Esophagus squamous epithelium (tissue), 5 donors: ENCODE measurements at places on chromosomes 16 and 17.
A peak's percentile ranks its signal among the peaks of the same experiment; 100 is the strongest.

GRCh38 chr17:72268431-72268830 lies 147.6 kb downstream of the SOX9 start:
- DNase-seq = no peak

GRCh38 chr17:49646391-49647255 lies 31.3 kb downstream of the SPOP start:
- DNase-seq = no peak

DNA sequence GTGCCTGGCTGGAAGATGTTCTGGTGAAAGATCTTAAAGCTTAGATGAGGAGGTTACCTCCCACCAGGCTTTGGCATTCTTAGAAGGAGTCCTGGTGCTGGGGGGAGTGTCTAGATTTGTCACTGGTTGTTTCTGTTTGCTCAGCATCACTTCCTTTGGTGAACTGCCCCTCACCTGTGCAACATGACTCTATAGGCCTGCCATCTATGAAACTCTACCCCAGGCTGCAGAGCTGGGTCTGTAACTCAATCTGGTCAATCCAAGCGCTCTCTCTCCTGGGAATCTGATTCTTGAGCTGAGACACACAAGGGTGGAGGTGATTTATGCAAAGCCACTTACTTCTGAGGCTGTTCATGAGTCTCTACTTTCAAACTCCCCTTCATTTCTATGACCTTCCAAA lies 399.4 kb downstream of the NPIPA7 start:
- DNase-seq = no peak

GRCh38 chr17:6508519-6509030 lies 47.8 kb downstream of the PITPNM3 start:
- no peak for DNase-seq

DNA sequence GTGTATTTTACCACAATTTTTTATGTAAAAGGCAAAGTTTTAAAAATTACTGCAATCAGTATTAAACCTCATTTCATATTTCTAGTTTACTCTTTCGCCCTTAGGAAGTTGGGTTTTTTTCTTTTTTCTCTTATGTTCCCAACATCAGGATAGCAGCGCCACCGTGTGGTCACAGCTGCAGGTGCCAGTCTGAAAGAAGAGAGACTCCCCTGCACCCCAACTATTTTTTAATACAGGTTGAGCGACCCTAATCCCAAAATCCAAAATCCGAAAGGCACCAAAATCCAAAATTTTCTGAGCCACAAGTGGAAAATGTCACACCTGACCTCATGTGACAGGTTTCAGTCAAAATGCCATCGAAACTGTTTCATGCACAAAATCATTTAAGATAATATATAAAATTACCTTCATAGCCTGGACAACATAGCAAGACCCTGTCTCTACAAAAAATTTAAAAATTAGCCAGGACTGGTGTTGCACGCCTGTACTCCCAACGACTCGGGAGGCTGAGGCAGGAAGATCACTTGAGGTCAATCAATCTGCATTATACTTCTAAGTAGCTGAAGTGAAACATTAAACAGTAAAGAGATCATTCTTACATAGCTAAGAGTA lies 21.8 kb upstream of the ASGR2 start:
- DNase-seq = no peak

- no peak for DNase-seq
These were observed 34.6 kb upstream of the PVALEF start for GRCh38 chr17:81130385-81131361.

DNA sequence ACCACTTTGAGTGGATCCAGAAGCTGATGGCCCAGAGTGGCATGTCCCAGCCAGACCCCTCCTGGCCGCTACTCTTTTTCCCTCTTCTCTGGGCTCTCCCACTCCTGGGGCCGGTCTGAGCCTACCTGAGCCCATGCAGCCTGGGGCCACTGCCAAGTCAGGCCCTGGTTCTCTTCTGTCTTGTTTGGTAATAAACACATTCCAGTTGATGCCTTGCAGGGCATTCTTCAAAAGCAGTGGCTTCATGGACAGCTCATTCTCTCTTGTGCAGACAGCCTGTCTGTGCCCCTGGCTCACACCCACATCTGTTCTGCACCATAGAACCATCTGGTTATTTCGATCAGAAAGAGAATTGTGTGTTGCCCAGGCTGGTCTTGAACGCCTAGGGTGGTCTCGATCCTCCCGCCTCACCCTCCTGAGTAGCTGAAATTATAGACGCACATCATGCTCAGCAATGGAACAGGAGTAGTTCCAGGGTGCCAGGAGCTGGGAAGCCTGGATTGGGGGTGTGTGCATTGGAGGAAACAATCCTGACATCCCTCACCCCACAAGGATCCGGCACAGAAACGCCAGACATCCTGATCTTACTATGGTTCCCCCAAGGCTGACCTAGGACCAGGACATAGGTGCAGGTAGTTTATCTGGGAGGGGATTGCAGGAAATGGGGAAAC lies 4.6 kb downstream of the PRSS21 start:
- DNase-seq = no peak

- DNase-seq = no peak
These were observed 23.9 kb downstream of the LGALS9 start for GRCh38 chr17:27654654-27655524.

- no peak for DNase-seq
These were observed 5.3 kb downstream of the KDM6B start for GRCh38 chr17:7839190-7839875.

GRCh38 chr17:47831934-47832327 lies 461 bp downstream of the LRRC46 start:
- DNase-seq = no peak

DNA sequence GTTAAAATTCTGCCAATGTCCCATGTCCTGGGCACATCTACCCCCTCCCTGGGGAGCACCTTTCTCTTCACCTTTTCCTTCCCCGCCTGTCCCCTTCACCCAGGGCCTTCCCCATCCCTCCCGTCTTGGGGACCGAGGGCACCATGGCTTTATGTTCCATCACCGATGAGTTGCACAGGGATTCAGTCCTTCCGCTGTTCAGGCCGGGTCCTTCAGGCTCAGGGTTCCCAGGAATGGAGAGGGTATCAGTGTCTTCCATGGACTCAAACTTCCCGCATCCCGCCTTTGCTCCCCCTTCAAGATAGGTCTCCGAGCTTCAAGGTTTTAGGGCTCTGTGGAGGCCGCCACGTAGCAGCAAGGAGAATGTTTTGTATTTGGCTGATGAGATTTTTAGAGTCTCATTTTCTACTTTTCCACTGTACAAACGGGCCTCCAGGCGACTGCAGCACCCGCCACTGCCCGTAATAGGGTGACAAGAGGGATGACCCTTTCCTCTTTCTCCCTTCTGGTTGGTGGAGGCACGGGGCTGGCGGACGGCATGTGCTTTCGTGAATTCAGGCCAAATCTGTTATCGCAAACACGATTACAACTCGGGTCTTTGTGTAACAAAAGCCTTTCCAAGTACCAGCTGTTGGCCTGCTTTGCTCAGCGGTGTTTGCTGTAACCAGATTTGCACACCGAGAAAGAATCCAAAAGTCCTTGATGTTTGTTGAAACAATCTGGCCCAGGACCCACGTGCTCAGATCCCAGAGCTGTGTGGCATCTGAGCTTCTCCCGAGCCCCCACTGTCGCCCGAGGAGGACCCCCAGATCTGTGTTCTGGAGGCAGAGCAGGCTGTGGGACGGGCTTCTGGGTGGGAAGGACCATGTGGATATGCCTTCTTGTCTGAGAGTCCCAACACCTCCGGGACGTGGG lies 236.3 kb downstream of the SEC14L1 start:
- DNase-seq = no peak

- no peak for DNase-seq
These were observed 7.8 kb downstream of the TOX3 start for GRCh38 chr16:52539191-52539590.

DNA sequence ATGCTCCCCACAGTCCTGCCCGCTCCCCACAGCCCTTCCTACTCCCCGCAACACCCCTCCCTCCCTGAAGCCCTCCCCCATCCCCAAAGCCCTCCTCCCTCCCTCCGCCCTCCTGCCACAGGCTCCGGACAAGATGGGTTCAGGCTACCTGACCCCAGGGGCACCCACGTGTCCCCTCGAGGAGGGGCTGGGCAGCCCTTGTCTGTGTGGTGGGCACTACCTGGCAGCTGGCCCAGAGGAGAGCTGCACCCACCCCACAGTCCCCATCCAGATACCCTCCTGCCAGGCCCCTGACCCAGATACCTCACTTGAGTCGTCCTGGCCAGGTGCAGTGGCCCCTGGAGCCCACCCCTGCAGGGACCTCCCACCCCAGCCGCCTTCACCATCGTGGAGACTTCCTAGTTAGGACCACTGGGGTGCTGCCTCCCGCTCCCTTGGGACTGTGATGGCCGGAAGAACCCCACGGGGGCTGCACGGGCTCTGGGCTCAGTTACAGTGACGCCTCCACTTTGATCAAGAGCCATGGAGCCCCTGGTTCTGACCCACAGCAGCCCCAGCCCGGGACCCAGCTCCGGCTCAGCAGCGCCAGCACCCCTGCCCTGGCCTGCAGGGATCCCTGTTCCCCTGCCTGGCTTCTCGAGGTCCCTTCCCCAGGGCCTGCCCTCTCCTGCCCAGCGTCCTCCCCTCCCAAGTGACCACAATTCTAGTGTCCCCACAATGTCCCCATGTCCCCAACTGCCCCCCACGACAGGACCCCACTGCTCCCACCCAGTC lies 806 bp downstream of the PERCC1 start:
- no peak for DNase-seq

- DNase-seq = no peak
These were observed 32.4 kb downstream of the CACNG3 start for GRCh38 chr16:24288516-24288915.

GRCh38 chr17:51029568-51030463 lies 90.9 kb downstream of the SPAG9 start:
- DNase-seq = no peak

DNA sequence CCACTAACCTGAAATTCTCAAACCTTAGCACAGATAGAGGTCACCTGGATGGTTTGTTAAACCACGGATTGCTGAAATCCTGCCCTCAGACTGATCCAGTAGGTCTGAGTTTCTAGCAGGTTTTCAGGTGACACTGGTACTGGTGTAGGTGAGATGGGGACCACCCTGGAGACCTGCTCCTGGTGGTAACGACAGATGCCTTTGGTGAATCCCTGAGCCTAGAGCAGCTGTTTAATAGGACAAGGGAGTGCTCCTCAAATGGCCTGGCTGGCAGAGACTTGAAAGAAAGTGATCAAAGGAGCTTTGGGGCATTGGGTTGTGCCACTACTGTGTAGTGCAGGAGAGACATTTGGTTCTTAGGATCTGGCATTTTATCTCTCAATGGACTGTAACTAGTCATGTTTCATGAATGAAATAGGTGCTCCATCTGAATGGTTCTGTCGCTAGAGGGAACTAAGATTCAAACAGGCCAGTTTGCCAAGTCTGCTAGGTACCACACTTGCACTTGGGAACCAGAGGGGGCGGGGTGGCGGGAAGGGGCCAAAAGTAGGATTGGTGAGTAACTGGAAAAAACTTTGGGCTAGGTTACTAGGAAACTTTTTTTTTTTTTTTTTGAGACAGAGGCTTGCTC lies 2.9 kb upstream of the IFI35 start:
- DNase-seq = no peak

- no peak for DNase-seq
These were observed 275.2 kb downstream of the MAF start for GRCh38 chr16:79325226-79325945.

- DNase-seq = no peak
These were observed 10.0 kb downstream of the ZNF668 start for GRCh38 chr16:31063843-31064611.

GRCh38 chr17:68197997-68198930 lies 49.6 kb upstream of the AMZ2 start:
- DNase-seq = no peak

DNA sequence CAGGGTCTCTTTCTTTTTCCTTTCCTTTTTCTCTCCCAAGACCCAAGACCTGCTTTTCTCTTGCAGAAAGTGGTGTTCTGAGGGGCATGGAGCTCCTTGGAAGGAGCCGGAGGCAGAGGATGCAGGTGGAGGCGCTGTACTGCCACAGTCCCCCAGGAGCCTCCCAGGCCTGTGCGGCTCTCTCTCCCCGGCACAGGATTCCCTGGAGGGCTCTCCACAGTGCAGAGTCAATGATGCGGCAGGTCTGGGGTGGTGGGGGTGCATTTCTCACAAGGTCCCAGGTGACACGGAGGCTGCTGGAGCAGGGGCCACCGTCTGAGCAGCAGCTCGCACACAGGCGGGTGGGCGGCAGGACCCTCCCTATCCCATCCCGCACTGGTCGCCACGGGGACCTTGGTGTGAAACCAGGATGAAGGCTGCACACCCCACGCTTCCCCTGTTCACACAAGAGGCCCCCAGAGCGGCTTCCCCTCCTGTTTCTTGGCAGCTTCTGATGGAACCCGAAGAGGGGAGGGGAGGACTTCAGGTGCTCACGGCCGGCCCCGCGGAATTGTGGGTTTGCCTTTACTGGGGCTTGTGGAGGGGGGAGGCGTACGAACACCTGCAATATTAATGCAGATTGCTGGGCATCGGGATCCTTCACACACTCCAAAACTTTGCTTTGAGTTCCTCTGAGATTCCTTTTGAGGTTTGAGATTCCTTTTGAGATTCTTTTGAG lies 186.9 kb downstream of the ENGASE start:
- no peak for DNase-seq

- DNase-seq = no peak
These were observed 122.0 kb downstream of the METRNL start for GRCh38 chr17:83201206-83202001.

DNA sequence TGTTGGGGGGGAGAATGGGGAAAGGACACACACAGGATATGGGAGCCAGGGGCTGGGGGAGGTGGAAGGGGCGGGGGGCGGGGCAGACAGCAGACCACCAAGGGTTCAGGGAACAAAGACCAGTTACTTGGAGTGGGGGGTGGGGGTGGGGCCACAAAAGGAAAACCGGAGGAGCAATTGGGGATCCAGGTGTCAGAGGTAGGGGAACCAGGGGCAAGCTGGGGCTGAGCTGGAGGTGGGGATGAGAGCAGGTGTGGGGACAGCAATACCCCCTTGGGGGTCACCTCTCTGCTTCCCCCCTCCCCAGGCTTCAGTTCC lies 1.4 kb upstream of the ORAI3 start:
- DNase-seq = no peak

GRCh38 chr17:34174496-34174895 lies 80.6 kb upstream of the CCL2 start:
- DNase-seq = no peak

GRCh38 chr16:86844695-86845094 lies 266.3 kb downstream of the FOXL1 start:
- DNase-seq = no peak

DNA sequence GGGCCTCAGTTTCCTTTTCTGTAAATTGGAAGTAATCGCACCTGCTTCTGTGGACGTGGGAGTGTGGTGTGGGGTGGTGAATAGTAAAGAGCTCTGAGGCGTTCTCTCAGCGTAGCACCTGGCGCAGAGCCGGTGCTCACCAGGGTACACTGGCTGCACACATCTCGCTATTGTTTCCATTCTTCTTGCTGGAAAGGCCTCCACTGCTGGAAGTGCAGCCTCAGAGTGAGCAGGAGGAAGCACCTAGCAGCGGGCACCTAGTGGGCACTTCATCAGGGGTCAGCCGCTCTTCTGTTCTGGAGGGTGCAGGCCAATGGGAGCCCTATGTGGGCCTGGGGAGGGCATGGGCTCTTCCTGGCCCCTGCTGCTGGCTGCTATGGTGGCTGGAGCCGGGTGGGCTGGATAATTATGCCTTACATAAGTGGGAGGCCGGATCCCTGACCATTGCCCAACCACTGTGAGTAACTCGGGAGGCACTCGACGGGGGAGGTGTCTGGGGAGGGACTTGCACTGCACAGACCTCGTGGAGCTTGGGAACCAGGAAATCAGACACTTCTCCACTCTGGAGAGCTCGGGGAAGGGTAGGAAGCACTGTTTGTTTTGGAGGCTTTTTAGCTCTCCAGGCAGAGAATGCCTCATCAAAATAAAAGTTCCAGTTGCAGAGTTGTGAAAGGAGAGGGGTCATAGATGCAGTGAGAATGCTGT lies 1.7 kb downstream of the MAP2K3 start:
- DNase-seq = peak; percentile 64
